ENCODE measurements at places on chromosomes 2 and 18.

- peak; percentile 16 for DNase-seq
These were observed 572 bp downstream of the RPS27A start for GRCh38 chr2:55232863-55233657.

DNA sequence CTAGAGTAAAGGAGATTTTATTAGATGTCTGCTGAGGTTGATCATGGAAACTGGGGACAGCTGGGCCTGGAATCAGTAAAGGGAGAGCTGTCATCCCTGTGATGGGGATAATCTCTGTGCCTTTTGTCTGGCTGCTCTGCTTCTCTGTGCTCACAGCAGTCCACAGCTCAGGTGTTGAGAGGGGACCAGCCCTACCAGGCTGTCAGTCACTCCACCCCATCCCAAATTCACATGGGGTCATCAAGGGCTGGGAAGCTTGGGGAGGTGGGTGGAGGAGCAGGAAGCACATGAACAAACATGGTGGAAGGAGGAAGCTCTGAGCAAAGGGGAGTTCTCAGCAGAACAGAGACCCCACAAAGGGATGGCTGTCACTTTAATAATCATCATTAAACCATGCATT is 13.7 kb upstream of the LRRFIP1 start:
- no peak for DNase-seq

DNA sequence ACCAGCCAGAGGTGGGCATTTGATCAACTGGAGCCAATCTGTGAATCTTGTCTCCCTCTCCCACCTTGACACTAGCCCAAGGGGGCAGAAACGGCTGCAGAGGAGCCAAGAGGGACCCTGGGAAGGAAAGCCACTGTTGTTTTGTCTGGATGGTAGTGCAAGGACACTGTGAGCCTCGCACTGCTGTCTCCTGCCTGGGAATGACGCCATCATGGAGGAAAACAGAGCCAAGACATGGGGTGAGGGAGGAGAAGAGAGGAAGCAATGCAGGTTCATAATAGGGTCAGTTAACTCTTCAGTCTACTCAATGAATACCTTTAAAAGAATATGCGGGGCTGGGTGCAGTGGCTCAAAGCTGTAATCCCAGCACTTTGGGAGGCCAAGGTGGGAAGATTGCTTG is 231.1 kb upstream of the AGAP1 start:
- no peak for DNase-seq

- DNase-seq = peak; percentile 84
These were observed 45.8 kb downstream of the PTPN2 start for GRCh38 chr18:12838178-12838634.

- DNase-seq = no peak
These were observed 375.5 kb downstream of the CDH7 start for GRCh38 chr18:66126266-66126665.

GRCh38 chr18:56869189-56869777 is 218.1 kb downstream of the WDR7 start:
- DNase-seq = peak; percentile 15

DNA sequence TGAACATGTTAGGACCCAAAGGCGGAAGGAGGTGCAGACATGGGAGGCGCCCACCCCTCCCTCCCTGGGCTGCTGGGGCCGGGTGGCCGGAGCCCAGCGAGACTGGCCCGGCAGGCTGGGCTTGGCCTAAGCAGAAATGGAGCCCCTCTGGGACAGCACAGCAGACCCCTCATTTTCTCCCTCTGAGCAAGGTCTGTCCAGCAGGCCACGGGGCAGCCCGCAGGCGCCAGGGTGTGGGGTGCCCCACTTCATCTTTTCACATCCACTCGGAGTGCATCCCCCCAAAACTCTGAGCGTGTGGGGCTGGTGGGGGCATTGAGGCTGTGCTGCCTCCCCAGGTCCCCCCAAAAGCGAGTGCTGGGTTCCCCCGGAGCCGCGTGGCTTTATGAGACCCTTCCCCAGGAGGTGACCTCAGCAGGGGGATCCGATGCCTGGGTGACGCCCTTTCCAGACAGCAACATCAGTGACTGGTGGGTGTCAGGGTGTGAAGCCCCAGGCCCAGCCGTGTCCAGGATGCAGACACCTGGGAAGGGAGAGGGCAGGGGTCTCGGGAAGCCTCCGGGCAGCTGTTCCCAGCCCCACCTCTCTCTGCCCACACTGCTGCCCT is 36.7 kb upstream of the GPC1 start:
- no peak for DNase-seq

DNA sequence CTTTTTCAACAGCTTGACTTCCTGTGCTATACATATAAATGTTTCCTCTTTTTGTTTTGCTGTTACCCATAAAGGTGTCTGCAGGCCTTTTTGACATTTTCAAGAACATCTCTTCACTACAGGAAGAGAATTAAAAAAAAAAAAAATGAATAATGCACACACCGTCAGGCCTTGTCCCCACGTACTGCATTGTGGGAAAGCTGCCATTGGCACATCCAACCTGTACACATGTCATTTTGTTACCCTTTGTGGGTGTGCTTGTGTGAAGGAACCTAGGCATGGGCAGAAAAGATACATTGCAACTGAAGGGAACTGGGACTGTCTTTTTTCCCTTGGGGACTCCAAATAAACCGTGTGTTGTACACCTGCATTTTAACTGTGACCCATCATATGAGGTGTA is 16.8 kb upstream of the TMEM37 start:
- DNase-seq = no peak

- DNase-seq = no peak
These were observed 989.2 kb downstream of the CPS1 start for GRCh38 chr2:211545582-211545981.

DNA sequence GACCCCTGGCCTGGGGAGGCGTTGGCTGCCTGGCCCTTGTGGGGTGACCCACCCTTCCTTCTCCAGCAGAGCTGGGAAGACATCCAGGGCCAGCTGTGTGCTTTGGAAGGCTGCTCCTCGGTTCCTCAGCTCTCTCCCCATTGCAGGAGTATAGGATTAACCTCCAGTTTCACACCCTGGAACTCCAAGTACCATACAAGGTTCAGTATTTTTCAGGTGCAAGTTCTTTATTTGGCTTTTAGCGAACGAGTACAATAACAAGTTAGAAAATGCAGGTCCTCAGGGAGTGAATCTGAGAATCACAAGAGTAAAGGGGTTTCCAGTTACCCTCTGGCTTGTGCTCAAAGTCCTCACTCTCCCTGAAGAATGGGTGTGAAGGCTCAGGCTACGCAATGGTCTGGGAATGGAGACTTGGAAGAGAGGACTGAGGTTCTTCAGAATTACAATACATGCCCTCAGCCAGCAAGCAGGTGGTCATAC is 101.2 kb downstream of the APOB start:
- DNase-seq = no peak

DNA sequence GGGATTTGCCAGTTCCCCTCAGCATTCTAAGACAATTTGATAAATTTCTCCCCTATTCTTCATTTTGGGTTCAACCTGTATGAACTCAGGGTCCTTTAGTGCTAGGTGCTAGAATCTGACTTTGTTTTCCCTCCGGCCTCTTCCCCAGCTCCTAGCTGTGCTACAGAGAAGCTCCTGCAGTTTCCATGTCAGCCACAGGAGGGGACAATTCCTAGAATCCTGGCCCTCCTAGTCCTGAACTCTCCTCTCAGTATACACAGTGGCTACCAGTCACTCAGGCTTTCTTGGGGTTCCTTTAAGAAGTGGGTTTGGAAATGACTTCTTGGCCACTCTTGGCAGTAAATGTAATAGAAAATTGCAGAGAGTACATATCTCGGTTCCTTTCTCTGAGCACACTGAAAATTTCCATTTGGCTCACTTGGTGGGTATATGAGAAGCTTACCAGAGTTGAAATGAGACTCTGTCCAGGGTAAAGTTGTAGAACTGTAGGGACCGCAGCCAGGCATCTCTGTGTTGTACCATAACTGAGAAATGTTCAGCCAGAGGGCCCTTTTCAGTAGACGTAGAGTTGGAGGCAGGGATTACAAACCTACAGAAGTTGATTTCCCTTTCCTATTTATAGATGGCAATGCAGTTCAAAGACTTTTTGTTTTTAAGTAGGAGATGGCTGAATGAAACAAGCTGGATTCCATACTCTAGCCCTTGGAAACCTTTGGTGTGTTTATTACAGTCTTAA is 5.0 kb upstream of the CHST10 start:
- DNase-seq = peak; percentile 26

DNA sequence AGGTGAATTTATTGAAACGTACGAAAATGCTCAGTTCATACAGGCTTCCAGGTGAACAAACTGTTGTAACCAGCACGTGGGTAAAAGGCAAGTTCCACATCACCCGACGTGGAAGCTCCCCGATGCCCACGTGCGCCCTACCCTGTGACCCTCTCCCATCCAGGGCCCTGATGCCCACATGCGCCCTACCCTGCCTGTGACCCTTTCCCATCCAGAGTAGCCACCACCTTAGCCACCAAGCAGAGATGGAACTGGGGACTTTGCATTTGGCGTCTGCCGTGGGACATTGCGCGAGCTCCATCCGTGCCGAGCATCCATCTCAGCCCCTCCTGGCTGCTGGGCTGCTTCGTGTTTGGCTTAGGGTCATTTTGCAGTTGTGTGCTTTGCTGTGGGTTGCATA is 37.5 kb downstream of the ANO7 start:
- no peak for DNase-seq

DNA sequence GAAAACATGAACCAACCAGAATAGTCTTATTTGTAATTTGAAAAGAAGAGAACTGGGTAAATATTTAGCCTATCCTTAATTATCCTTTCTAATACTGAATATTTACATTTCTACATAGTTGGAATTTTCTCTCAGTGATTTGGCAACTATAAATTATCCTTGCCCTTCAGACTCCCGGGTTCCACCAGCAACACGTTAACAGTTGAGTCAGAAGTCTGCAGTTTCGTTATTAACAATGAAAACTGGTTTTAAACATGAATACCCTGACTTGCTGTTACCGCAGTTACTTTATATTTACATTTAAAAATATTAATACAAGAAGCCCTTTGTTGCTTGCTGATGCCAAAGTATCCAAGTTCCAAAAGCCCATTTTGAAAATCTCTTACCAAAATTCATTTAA is 673.0 kb downstream of the ARHGAP15 start:
- no peak for DNase-seq

DNA sequence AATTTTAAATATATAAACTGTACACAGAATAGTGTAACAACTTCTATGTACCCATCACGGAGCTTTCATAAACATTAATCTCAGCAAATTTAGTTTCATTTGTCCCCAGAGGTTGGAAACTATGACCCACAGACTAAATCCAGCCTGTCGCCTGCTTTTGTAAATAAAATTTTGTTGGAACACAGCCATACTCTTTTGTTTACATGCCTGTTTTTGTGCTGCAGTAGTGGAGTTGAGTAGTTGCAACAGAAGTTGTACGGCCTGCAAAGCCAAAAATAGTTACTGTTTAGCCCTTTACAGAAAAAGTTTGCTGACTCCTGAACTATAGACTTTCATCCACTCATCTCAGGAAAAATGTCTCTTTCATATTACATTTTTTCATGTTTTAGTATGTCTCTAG is 39.8 kb downstream of the RBM45 start:
- DNase-seq = no peak

GRCh38 chr2:70670626-70671025 is 97.4 kb downstream of the ADD2 start:
- no peak for DNase-seq

DNA sequence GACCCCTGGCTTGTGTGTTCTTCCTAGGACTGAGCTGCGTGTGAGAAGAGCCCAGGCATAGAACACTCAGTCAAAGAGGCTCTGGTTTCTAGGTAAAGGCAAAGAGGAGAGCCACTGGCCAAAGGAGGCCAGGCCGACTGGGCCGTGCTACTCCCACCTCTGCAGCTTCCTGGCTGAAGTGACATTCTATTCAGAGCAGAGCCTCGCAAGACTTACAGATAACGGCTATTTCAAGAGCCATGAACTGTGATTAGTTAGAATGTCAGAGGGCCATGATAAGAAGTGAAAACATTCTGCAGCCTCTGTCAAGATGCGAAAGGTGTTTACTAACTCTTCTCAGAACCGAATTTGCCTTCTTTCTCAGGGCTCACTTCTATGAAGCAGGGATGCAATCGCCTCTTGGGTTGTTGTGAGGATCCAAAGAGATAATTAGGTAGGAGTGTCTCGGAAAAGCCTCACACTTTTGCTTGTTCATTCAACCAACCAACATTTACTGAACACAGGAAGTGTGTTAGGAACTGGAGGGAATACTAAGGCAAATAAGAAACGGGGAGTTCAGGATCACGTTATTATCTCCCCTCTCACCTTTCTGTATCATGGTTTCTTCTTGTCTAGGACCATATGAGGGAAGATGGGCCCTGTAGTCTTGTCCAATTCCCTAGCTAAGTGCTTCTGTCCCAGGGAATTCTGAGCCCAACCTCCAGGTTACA is 3.4 kb upstream of the DNAJC5G start:
- DNase-seq = no peak

GRCh38 chr18:38807915-38808314 is 1242.3 kb upstream of the CELF4 start:
- DNase-seq = no peak

DNA sequence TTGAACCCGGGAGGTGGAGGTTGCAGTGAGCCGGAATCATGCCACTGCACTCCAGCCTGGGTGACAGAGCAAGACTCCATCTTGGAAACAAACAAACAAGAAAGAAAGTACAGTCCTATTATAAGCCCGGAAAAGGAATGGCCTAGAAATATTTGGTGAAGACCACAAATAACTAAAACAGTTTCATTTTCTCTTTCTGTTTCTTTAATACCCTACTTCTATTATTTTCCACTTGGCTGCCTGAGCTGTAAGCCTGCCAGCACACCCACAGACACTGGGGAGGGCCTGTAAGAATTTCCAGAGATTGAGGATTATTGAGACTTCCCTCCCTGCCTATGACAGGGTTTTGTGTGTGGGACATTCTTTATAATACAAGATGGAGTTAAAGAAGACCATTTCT is 188.0 kb upstream of the DCC start:
- DNase-seq = peak; percentile 18

DNA sequence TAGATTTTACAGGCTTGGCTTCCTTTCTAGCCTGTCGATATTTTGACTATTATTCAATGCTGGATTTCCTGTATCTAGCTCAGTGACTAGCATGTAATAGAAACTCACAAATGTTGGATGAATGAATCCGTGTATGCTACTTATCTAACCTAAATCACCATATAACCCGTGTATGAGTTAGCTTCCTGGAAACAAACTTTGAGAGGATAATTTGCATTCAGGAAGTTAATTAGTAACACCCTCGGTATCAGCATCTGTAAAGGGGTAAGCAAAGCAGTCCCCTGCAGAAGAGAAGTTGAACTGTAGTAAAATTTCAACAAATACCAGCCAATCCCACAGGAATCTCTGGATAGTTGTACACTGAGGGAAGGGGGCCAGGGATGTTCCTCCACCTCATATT is 269.4 kb upstream of the LRATD1 start:
- no peak for DNase-seq

GRCh38 chr2:117818921-117819320 is 4.4 kb downstream of the DDX18 start:
- DNase-seq = no peak

GRCh38 chr2:191582355-191582754 is 95.6 kb upstream of the NABP1 start:
- peak; percentile 87 for DNase-seq

GRCh38 chr2:62202019-62202722 is 6.3 kb downstream of the B3GNT2 start:
- DNase-seq = no peak

Measured in HT1080 (cell line).